Ovary (tissue), 10 donors: ENCODE measurements at places on chromosomes 2 and 18. TPM values are rescaled to one million over a fixed set of nuclear protein-coding genes. Genes with fewer than 3 reads are reported as not detected.

DNA sequence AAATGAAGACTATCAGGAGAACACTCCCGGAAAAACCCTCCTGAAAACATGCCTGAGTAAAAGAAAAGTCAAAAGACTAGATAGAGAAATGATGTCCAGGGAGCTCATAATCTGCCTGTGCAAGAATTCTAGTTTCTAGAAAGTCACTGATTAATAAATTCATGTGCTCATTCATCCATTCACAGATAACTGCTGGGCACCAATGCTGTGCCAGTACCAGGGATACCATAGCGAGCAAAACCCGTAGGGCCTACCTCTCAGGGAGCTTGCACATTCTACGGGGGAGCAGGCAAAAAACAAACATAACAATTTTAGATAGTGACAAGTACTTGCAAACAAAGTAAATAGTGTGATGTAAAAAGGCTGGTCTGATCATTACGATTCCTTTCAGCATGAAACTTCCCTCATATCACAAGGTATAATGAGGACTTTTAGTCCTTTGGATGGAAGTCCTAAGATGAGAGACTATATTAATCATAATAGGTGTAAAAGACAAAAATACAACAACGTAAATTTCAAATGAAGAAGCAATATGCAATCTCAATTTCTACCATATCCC lies 289.9 kb downstream of the AFF3 start:
- H3K27me3 ChIP-seq = no peaks in the 10 kb centered on the region
- H3K4me3 ChIP-seq = no peak overlapping the region
- H3K36me3 ChIP-seq = no peaks in the 10 kb centered on the region

DNA sequence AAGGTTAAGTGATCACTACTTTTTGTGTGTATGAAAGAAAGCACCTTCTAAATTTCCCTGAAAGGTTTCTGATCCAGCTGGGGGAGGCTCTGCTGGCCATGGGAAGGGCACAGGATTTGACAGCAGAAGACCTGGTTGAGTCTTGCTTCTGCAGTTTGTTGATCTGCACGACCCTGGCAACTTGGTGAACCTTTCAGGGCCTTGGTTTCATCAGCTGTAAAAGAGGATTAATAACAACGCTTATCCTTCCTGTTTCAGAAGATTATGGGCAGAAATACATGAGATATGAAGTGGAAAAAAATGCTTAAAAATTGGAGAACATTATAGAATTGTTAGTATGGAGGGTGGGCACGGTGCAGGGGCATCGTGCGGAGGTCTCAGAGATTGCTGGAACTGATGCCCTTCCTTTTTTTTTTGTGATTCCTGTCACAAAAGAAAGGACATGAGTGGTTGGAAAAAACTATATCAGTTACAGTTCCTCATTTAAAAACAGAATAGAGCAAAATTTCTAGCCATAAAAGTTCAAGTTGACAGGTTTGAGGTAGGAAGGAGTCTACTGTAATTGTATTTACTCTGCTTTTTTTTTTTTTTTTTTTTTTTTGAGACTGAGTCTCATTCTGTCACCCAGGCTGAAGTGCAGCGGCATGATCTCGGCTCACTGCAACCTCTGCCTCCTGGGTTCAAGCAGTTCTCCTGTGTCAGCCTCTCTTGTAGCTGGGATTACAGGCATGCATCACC lies 47.4 kb downstream of the MFSD6 start:
- DNase-seq = no peak
- no peaks in the 10 kb centered on the region for H3K4me1 ChIP-seq
- no peak overlapping the region for H3K27ac ChIP-seq
- no peak overlapping the region for H3K4me3 ChIP-seq

DNA sequence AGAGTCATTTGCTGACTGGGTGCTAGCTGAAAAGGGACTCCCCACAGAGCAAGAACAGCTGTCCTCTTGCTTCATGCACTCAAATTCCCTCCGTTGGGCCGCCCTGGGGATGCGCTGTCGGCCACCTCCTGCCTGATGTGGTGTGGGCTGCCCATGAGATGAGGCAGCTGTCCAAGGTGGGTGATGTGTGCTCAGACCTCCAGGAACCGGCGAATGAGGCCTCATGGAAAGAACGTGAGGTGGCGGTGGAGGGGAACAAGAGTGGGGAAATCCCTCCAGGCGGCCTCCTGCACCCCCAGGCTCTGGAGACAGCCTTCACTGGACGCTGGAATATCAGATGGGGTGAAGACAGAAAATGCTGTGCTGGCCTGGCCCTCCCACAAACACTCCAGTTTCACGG lies 79.8 kb downstream of the LONRF2 start:
- no peaks in the 10 kb centered on the region for H3K27me3 ChIP-seq
- H3K36me3 ChIP-seq = no peaks in the 10 kb centered on the region
- H3K4me1 ChIP-seq = no peaks in the 10 kb centered on the region
- DNase-seq = no peak
- no peak overlapping the region for H3K27ac ChIP-seq

- no peak for DNase-seq
- H3K27ac ChIP-seq = no peak overlapping the region
- no peak overlapping the region for H3K4me3 ChIP-seq
- no peaks in the 10 kb centered on the region for H3K36me3 ChIP-seq
- H3K4me1 ChIP-seq = no peaks in the 10 kb centered on the region
- H3K27me3 ChIP-seq = no peaks in the 10 kb centered on the region
These were observed 6.7 kb upstream of the TNFAIP6 start for GRCh38 chr2:151350579-151351195.

GRCh38 chr2:186542002-186542401 lies 47.9 kb upstream of the ITGAV start:
- no peak for DNase-seq
- H3K4me3 ChIP-seq = no peak overlapping the region
- H3K4me1 ChIP-seq = no peaks in the 10 kb centered on the region
- no peaks in the 10 kb centered on the region for H3K36me3 ChIP-seq
- H3K27ac ChIP-seq = no peak overlapping the region
- no peaks in the 10 kb centered on the region for H3K27me3 ChIP-seq

DNA sequence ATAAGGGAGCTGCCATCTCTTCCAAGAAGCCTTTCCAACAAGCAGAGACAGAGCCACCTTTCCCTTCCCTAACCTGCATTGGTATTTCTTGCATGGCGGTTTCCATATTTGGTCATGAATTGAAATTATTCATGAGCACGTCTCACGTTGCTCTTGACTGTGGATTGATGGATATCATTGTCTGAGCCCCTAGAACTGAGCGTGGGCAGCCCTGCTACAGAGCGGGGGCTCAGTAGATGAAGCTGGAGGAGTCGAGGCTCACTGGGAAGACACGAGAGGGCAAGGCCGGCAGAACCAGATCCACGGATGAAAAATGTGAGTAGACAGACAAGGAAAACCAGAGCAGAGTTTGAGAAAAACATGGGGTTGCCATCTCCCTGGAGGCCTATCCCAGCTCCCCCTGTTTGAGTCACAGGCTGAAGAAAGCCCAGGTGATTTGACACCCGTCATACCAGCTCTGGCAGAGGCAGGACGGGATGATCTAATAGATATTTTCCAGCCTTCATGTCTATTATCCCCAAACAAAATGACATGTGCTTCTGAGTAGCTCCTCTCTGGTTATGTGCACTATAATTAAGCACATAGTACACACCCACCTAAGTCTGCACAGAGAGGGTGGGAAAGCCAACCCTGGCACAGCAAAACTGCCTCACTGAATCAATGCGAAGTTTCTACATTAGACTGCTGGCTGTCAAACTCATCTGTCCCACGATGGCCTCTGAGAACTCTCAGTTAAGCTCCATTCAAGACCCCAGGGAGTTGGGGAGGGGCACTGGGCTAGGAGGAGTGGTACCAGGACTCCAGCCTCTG lies 363.5 kb upstream of the KLHL29 start:
- H3K27ac ChIP-seq = no peak overlapping the region
- no peaks in the 10 kb centered on the region for H3K36me3 ChIP-seq
- H3K4me3 ChIP-seq = no peak overlapping the region
- H3K4me1 ChIP-seq = no peaks in the 10 kb centered on the region
- no peaks in the 10 kb centered on the region for H3K27me3 ChIP-seq
- no peak for DNase-seq

DNA sequence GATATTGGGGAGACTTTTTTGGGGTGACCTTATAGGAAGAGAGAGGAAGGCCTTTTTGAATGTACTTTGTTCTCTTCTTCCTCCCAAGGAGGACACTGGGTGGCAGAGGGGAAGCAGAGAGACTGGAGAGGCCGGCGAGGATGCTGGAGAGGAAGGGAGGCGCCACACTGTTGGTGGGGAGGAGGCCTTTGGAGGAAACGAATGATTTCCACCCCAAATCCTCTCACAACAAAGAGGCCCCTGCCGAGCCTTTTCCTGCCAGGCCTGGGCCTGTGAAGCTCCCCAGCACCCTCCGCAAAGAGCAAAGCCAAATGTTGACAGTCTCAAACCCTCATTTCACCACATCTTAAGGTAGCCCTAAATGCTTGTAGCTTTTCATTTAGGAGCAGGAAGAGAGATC lies 59.0 kb upstream of the UPP2 start:
- no peak overlapping the region for H3K4me3 ChIP-seq
- DNase-seq = no peak
- H3K36me3 ChIP-seq = no peaks in the 10 kb centered on the region
- no peak overlapping the region for H3K27ac ChIP-seq
- no peaks in the 10 kb centered on the region for H3K27me3 ChIP-seq

IL1R1 gene
- 36.5 TPM for total RNA-seq

DNA sequence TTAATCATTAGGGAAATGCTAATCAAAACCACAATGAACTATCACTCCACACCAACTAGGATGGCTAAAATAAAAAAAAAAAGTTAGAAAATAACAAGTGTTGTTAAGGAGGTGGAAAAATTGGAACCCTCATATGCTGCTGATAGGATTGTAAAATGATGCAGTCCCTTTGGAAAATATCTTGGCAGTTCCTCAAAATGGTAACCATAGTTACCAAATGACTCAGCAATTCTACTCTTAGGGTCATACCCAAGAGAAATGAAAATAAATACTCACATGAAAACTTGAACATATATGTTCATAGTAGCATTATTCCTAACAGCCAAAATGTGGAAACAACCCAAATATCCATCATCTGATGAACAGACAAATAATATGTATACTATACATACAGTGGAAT lies 15.7 kb upstream of the ACVR2A start:
- no peak for DNase-seq
- no peaks in the 10 kb centered on the region for H3K4me1 ChIP-seq
- H3K4me3 ChIP-seq = no peak overlapping the region
- no peaks in the 10 kb centered on the region for H3K36me3 ChIP-seq

GRCh38 chr2:156818944-156819343 lies 382.8 kb downstream of the GPD2 start:
- H3K36me3 ChIP-seq = no peaks in the 10 kb centered on the region
- H3K4me1 ChIP-seq = no peaks in the 10 kb centered on the region
- no peak overlapping the region for H3K27ac ChIP-seq
- no peak overlapping the region for H3K4me3 ChIP-seq

- no peaks in the 10 kb centered on the region for H3K27me3 ChIP-seq
- H3K4me1 ChIP-seq = peaks cover 13% of the 10 kb centered on the region
- peak; percentile 66 for DNase-seq
- H3K27ac ChIP-seq = peak overlapping the region; percentile 81
These were observed 540 bp upstream of the RAB10 start for GRCh38 chr2:26033270-26033817.

FSIP2 gene
- 1.7 TPM for total RNA-seq

BZW1 gene
- total RNA-seq = 156 TPM

DNA sequence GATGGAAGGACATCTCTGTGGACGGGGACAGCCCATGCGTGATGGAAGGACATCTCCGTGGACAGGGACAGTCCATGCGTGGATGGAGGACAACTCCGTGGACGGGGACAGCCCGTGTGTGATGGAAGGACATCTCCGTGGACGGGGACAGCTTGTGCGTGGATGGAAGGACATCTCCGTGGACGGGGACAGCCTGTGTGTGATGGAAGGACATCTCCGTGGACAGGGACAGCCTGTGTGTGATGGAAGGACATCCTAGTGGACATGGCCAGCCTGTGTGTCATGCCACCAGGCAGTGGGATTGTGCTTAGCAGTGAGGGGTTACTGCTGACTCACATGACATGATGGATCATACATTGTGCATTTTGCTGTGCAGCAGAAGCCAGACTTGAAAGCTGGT lies 30.0 kb upstream of the NFATC1 start:
- H3K27me3 ChIP-seq = no peaks in the 10 kb centered on the region
- H3K27ac ChIP-seq = no peak overlapping the region
- H3K4me1 ChIP-seq = peaks cover 12% of the 10 kb centered on the region
- DNase-seq = no peak
- no peaks in the 10 kb centered on the region for H3K36me3 ChIP-seq

DNA sequence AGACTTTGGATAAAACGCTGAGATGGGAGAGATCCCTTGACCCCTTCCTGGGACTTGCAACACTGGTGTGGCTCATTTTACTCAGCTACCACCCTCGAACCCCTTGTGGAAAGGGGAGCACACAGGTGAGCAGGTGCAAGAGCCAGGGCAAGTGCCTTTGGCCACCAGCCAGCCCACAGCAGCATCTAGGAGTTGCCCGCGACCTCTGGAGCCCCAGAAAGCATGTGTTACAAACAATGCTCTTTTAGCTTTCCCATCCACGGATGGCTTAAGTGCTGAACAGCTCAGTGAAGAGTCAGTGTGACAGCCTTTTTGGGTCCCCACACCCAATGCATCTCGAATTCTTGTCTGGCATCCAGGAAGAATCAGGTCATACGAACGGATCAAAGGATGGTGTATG lies 197.8 kb downstream of the MEMO1 start:
- H3K27me3 ChIP-seq = no peaks in the 10 kb centered on the region
- no peaks in the 10 kb centered on the region for H3K36me3 ChIP-seq
- no peak overlapping the region for H3K4me3 ChIP-seq
- H3K4me1 ChIP-seq = no peaks in the 10 kb centered on the region

- no peaks in the 10 kb centered on the region for H3K4me1 ChIP-seq
- H3K36me3 ChIP-seq = no peaks in the 10 kb centered on the region
- H3K27ac ChIP-seq = no peak overlapping the region
- H3K27me3 ChIP-seq = no peaks in the 10 kb centered on the region
- H3K4me3 ChIP-seq = no peak overlapping the region
These were observed 57.7 kb downstream of the CD28 start for GRCh38 chr2:203763938-203764664.

KIAA2012 gene
- 0.60 TPM for total RNA-seq

DNA sequence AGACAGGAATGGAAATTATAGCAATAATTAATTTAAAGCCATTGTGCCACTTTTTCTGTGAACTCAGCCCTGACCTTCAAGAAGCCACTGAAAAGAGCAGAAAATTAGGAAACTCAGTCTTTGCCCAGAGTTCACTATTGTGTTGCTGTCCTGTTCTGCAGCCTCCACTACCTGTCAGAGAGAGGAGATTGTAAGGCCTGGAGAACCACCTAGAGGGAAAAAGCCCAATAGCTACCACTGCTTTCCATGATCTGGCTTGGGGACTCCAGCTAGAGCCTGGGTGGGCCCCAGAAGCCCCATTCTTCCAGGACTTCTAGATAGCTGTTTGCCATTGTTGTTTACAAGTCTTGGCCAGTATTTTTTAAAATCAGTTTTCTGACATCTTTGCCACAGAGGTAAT lies 176.1 kb upstream of the KLF7 start:
- H3K27ac ChIP-seq = no peak overlapping the region
- H3K4me1 ChIP-seq = no peaks in the 10 kb centered on the region
- DNase-seq = no peak

GRCh38 chr18:35141567-35142274 lies 99.1 kb upstream of the ZNF397 start:
- H3K27me3 ChIP-seq = no peaks in the 10 kb centered on the region
- H3K4me1 ChIP-seq = peaks cover 2% of the 10 kb centered on the region
- H3K27ac ChIP-seq = no peak overlapping the region
- no peaks in the 10 kb centered on the region for H3K36me3 ChIP-seq
